ENCODE measurements at places on chromosomes 5 and 9.
A peak's percentile ranks its signal among the peaks of the same experiment; 100 is the strongest.

DNA sequence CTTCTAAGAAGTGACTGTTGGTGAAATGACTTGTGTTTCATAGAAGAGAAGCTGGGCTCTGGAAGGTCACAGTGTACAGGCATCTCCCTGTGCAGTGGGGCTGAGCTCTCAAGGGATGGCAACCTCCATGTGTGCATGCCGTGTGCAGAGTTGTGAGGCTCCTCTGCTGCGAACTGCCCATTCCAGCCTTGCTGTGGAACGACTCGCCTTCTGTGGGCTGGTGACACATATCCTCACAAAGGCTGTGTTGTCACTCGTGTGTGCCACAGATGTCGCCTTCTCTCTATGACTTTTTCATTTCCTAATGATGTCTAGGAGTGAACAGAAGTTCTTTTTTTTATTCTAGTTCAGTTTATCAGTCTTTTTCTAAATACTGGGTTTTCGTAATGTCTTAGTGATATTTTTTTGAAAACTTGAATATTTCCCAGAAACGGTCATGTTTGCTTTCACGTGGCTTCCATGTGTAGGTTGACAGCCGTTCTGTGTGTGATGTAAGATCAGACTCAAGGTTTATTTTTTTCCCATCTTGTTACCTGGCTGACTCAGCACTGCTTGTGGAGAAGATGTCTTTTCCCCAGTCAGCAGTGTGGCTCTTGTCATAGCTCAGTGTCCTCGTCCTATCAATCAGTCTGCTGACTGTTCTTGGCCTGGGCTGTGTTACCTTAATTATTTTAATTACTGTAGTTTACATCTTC, 57.3 kb upstream of the CACNA1B start:
- DNase-seq: no peak

GRCh38 chr9:638152-638551, 203.3 kb upstream of the DMRT1 start:
- DNase-seq: no peak

DNA sequence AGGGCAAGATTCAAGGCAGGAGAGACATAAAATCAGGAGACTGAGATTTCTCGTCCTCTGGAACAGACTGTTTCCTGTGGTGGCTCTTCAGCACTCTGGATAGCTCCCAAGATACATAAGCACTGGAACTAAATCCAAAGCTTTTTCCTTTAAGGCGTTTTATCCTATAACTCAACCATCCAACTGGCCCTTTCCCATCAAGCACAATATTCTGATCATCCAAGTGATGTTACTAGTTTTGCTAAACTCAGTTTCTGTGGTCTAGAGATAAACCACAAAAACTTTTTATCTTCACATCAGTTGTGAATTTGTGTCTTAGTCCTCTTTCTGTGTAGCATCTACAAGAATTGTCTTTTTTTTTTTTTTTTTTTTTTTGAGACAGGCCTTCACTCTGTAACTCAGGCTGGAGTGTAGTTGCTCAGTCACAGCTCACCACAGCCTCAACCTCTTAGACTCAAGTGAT, 299.4 kb downstream of the COX7C start:
- no peak for DNase-seq

GRCh38 chr9:104868687-104869404, 59.1 kb downstream of the ABCA1 start:
- DNase-seq: peak; percentile 55

- no peak for DNase-seq
These were observed 47.4 kb upstream of the SNCAIP start for GRCh38 chr5:122264610-122265009.

DNA sequence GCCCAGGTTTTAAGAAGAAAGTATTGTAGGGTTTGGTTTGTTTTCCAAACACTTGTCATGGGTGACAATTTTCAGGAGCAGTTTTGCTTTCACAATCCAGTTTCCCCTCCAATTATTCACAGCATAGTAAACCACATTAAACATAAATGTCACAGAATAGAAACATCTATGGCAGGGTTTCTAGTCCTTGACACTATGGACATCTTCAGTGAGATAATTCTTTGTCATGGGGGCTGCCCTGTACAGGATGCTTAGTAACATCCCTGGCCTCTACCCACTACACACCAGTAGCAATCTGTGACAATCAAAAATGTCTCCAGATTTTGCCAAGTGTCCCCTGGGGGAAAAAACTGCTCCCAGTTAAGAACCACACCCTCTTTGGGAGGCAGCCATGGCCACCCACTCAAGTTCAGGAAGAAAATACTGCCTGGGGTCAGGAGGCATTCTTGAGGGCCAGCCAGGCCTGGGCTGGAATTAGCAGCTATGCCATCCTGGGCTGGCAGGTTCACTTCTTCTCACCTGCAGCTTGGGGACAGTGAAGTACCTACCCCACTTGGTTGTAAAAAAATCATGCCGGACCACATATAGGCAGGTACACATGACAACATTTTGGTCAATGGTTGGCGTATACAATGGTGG, 116.3 kb downstream of the HSD17B3 start:
- no peak for DNase-seq

DNA sequence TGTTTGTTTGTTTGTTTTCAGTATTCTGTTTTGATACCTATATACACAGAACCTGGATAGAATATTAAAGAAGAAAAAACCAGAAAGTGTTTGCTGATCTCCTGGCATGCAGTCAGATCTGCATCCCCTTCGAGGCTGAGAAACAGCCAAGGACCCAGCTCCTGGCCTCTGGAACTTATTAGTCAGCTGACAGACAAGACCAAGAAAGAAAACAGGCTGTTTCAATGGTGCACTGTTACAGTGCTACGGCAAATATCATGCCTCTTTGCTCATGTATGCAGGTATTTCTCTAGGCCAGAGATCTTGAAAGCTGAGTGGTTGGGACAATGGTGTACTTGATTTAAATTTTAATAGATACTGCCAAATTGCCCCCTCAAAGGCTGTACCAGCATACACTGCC, 95.0 kb downstream of the C5orf15 start:
- no peak for DNase-seq

DNA sequence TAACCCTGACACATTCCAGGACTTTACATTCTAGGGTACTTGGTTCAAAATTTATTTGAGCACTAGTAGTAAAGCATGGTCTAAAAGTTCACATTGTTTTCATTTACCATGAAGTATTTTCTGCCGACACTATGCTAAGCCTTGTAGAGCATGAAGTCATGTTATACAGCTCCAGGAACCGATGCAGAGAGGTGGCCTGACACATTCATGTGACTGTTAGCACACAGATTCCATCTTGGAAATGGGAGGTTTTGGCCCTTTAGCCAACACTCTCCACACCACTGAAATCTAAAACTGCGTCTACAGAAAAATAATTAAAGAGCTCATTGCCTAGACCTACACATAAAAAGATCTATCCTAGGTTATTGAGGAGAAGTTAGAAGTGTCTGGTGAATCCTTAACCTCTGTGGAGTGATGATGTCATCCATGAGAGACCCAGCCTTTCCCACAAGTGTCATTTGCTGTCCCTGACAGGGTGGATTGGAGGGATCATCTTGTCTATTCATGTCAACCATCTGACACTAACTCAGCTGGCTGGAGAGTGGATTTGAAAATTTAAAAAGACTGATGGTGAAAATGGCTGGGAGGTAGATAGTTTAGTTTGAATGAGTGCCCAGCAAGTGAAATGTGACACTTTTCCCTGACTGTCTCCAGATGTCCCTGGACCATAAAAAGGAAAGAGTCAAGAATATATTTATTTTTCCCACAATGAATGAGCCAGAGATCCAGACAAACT, 1.3 kb downstream of the RANBP3L start:
- peak; percentile 44 for DNase-seq

DNA sequence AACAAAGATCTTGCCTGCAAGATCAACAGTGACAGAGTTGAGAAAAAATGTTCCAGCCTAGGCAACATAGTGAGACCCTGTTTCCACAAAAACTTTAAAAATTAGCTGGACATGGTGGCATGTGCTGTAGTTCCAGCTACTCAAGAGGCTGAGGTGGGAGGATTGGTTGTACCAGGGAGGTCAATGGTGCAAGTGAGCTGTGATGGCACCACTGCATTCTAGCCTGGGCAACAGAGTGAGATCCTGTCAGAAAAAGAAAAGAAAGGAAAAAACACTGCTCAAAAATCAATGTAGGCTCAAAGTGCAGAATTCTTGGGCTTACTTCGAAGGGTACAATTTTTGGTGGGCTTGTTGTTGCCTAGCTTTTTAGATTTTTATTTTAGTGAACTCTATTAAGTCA, 145.4 kb downstream of the PLPPR1 start:
- DNase-seq: no peak
